Activated effector memory CD4-positive, alpha-beta T cell treated with Interleukin-2 at 50 U/mL for 16 hours (primary cell): ENCODE measurements at places on chromosomes 1 and 21.

GRCh38 chr1:1910033-1910465 is 5.0 kb upstream of the CALML6 start:
- DNase-seq: no peak

DNA sequence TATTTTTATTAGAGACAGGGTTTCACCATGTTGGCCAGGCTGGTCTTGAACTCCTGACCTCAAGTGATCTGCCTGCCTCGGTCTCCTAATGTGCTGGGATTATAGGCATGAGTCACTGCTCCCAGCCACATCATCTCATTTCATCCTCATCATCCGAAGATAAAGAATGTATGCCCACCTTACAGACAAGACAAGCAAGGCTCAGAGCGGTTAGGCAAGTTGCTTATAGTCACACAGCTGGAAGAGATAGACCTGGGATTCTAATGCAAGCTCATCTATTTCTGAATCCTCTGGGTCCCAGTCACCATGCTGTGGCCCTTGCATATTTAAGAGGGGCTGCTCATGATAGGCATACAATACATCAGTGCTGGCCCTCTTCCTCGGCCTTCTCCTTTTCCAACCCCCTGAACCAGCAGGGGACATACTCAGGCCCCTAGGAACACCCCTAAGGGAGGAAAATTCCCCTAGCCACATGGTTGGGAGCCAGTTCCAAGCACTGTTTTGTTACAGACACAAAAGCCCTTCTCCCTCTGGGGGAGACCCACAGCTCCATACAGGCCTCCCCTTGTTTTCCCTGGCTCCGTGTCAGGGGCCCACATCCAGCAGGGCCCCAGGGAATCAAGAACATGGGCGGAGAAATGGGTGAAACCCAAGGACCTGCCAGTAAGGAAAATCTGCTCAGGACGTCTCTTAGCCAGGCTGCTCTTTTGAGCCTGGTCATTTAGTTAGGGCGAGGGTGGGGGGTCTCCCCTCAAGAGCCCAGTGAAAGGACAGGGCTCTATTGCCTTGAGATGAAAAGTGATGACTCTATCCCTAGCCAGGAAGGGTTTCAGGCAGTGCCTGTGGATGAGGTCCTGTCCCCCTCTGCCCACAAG is 6.9 kb downstream of the CSRP1 start:
- no peak for DNase-seq

- DNase-seq: no peak
Measured at GRCh38 chr1:91736715-91737615, 149.0 kb downstream of the TGFBR3 start.

DNA sequence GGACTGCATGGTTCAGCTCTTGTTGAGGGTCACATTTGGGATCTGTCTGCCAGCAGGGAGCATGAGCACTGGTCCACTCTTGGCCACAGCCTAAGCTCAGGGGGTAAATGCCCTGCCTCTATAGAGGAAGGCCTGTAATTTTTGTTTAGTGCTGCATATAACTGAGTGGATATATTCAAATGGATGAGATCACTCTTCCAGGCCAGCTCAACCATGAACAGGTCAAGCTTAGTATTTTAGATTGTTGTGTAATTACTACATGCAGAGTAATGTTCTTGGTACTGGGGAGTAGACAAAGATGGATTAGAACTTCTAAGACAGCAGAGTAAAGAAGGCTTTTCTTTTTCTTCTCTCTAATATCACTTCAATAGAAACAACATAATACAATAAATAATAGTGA is 376.9 kb downstream of the GPATCH2 start:
- DNase-seq: no peak

GRCh38 chr1:109270623-109271317 is 12.2 kb downstream of the PSRC1 start:
- DNase-seq: no peak

GRCh38 chr21:44911384-44912157 is 9.1 kb downstream of the ITGB2 start:
- peak; percentile 56 for DNase-seq

- DNase-seq: no peak
Measured at GRCh38 chr21:44496564-44497550, 41.5 kb downstream of the LRRC3 start.

DNA sequence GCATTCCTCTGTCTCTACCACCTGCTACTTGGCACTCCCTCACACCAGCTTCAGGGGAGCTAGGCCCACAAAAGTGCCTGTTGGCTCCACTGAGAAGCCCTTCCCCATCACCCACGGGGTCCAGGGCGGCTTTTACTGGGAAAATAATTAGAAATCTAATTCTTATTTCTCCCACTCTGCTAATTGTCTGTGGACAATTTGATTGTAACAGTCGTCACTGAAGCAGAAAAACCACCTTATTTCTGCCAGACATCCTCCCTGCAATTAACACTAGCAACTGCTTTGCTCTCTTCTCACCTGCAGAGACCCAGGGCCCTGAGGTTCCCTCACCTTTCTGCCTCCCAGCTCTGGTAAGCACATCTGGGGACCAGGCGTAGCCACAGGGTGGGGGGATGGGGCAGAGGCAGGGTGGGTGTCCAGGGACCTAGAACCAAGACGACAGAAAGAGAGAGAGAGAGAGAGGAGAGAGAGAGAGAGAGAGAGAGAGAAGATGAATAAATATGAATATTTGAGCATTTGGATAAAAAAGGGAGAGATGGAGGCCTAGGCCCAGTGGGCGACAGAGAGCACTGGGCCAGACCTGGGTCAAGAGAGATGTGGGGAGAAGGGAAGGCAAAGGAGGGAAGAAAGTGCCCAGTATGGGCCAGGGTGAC is 32.6 kb downstream of the FOXO6 start:
- no peak for DNase-seq
